Body of pancreas (tissue), 4 donors: ENCODE measurements at places on chromosomes 6 and 20.

- DNase-seq = no peak
Measured at GRCh38 chr6:115363379-115363778, 697.3 kb downstream of the FRK start.

- DNase-seq = peak; percentile 95
Measured at GRCh38 chr6:108560463-108561308, at the start of gene FOXO3. FOXO3 (plus strand) TSS chr6:108560917; CDS start chr6:108561209, 292 bp downstream.

DNA sequence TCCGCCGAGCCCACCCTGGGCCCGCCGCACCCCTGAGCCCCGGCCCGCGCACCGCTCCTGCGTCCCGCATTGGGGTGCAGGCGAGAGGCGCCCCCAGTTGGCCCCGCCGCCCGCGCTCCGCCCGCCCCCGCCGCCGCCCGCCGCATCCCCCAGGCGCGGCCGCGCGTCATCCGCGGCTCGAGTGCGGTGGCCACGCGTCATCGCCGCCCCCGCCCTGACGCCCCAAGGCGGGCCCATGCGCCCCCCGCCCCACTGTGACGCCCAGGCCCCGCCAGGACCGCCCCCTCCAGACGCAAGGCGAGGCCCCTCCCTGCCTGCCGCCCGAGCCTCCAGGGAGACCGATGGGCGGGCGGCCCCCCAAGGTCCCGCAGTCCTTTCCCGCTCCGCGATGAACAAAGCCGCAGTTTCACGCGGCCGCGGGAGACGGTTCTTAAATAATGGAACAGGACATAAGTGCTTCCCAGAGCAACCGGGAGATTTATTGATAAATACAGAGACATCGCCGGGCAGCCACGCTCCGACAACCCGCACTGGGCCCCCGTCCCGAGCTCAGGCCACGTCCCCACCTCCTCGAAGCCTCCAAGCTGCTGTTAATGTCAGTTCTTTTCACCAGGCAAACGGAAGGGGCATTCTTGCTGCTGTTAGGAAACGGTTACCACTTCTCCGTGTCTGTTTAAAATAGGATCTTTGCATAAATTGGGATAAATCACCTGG lies at the start of gene ANKRD60:
Gene ANKRD60 (minus strand): TSS at position 170 of the 714 bp plus-strand sequence. CDS start 0 bp downstream, at position 170.
- no peak for DNase-seq

DNA sequence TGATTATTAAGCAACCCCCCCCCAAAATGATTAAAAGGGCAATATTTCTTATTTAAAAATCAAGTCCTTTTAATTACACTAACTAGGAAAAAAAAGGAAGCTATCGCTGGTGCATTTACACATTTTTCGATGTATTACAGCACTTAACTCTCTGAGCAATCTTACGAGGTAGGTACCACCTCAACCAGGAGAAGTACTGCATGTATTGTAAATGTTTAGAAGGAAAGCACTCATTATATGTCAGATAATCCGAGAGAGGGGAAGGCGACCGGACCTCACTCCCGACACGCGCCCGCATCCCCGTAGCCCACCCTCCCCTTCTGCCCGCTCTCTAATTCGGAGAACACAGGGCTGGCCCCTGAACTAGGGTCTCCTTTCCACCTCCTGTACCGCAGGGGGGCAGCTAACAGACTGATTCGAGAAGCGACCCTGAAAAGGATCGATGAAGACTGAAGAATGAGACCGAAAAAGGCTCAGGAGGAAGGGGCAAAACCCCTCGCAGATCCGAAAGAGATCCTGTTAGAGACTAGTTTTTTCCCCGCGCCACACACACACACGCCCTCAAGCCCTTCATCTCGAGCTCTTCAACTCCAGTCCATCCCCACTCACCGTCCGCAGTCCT lies 337 bp downstream of the ESF1 start:
- peak; percentile 23 for DNase-seq
